Activated T-cell treated with anti-CD3 and anti-CD28 coated beads, Interleukin-2, amount 50 U/mL, for 1 hour (primary cell): ENCODE measurements at places on chromosomes 4 and X.
A peak's percentile ranks its signal among the peaks of the same experiment; 100 is the strongest.

- DNase-seq, result no peak
Measured at GRCh38 chr4:3364634-3365314, 72.0 kb downstream of the RGS12 start.

GRCh38 chrX:66074920-66075879, 35.3 kb upstream of the VSIG4 start:
- peak; percentile 33 for DNase-seq

DNA sequence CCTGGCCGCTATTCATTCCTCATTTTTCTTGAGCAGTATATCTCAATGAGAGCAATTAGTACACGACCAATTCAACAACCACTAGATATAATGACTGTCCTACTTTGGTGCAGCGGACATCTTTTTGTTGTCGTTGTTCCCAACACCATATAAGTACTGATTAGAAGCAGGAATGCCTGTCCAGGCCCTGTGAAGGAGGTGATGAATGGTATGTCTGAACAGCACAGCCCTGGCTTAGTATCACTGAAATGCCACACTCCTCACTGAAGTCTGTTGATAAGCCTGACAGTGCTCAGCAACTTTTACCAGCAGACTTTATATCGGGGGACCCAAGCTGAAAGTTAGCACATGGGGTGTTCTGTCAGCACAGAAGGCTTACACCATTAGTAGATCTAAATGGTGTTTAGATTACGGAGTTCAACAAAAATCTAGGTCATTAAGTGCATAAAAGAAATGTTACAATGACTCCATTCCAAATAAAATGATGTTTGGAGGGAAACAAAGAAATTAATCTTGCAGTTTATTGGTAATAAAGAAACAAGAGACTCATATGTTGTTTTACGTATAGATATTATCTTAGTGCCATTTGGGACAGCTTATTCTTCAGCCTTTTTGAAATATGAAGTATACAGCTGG, 228.3 kb upstream of the TTC29 start:
- DNase-seq, result no peak

DNA sequence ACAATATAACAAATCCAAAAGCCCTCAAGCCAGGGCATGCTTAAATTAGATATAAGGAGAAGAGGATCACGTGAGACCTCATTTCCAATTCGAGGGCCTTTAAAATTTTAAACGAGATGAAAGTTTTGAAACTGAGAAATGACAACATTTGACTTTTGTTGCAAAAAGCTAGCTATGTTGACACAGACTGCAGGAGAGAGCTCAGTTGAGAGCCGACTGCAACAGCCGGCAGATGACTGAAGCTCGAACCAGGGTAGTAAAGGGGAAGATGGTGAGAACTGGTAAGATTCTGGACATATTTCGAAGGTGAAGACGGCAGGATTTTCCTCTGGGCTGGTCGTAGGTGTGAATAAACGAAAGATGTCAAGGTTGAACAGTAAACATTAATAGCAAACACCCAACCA, 773 bp downstream of the PRMT9 start:
- DNase-seq, result peak; percentile 22

DNA sequence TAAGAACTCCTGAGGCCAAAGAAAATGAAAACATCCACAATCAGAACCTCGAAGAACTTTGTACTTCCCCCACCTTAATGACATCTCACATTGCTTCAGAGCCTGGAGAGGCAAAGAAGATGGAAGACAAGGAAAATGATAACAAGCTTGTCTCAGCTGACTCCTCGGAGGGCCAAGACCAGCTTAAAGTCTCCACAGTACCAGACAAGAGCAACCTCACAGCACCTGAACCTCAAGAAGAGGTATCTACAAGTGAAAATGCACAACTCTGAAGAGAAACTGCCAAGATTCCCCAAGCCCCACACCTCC, 97.5 kb downstream of the HNRNPD start:
- no peak for DNase-seq

DNA sequence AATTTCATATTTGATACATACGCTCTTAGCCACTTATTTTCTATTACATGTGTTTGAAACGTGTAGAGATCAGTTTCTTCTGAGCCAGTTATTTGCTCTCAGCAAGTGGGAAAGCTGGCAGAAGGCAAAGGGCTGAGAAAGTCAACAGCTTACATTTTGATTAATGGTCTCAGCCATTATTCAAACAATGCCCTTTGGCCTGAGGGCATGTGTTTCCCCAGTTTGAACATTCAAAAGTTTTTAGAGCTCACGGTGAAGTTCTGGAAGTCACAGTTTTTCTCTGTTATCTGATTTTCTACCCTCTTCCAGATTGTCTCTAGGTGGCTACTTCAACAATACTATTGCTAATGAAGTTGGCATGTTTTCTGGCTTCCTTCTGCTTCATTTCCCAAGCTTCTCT, 591.8 kb upstream of the CPEB2 start:
- no peak for DNase-seq

DNA sequence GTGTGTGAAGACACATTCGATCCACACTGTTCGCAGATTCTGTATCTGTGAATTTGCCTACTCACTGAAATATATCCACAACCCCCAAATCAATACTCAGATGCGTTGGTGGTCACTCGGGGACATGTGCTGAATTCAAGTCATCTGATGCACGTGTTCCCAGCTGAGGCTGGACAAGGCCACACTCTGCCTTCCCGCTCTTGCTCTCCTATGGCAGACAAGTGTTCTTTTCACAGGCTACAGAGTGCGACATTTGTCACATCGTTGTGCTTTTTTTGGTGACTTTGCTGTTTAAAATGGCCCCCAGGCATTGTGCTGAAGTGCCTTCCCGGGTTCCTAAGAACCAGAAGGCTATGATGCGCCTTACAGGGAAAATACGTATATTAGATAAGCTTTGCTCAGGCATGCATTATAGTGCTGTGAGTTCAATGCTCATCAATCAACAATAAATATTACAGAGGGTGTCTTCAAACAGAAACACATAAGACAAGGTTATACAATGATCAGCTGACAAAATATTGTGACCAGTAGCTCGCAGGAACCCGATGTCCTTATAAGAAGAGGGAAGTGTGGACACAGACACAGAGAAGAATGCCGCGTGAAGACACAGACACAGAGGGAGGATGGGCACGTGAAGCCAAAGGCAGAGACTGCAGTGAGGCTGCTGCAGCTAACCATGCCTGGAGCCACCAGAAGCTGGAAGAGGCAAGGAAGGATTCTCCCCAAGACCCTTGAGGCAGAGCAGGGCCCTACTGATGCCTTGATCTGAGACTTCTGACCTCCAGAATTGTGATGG, 42.0 kb downstream of the IRF2 start:
- no peak for DNase-seq

- no peak for DNase-seq
Measured at GRCh38 chrX:148947399-148947975, 447.1 kb downstream of the AFF2 start.

DNA sequence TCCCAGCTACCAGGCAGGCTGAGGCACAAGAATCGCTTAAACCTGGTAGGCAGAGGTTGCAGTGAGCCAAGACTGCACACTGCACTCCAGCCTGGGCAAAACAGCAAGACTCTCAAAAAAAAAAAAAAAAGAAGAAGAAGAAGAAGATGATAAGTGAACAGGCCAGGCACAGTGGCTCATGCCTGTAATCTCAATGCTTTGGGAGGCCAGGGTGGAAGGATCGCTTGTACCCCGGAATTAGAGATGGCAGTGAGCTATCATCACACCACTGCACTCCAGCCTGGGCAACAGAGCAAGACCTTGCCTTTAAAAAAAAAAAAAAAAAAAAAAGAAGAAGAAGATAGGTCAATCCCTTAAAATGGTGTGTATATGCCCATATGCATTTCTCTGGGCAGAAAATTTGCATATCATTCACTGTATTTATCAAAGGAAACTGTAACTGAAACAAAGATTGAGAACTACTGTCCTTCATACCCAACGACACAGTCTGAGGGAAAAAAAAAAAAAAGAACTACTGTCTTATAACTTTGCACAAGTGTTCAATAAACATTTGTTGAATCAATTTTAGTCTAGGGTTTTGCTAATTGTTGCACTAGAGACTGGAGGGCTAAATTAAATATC, 2.3 kb downstream of the RFC1 start:
- DNase-seq, result no peak

- DNase-seq, result no peak
Measured at GRCh38 chrX:1025413-1025812, 187.0 kb downstream of the CRLF2 start.

GRCh38 chrX:19742826-19743225, 144.6 kb downstream of the SH3KBP1 start:
- DNase-seq, result no peak

DNA sequence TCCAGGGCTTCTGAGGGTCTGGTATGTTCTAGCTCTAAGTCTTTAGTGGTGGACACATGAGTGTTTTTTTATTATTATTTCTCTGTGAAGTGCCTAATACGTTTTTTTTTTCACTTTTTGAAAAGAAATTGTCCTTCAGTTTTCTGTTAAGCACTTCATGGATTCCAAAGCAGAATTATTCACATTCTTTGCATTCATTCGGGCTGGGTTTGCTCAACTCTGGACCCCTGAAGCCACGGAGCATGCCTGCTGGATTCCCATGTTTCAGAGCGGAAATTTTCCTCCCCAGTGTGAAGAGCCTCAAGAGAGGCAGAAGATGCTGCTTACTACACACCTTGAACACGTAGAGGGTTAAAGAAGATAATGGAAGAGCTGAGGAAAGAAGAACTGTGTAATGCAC, 107.5 kb downstream of the EGF start:
- DNase-seq, result no peak

- DNase-seq, result no peak
Measured at GRCh38 chrX:124232523-124233201, 99.8 kb upstream of the TEX13D start.

- DNase-seq, result no peak
Measured at GRCh38 chrX:106626789-106627188, 15.0 kb downstream of the RADX start.

DNA sequence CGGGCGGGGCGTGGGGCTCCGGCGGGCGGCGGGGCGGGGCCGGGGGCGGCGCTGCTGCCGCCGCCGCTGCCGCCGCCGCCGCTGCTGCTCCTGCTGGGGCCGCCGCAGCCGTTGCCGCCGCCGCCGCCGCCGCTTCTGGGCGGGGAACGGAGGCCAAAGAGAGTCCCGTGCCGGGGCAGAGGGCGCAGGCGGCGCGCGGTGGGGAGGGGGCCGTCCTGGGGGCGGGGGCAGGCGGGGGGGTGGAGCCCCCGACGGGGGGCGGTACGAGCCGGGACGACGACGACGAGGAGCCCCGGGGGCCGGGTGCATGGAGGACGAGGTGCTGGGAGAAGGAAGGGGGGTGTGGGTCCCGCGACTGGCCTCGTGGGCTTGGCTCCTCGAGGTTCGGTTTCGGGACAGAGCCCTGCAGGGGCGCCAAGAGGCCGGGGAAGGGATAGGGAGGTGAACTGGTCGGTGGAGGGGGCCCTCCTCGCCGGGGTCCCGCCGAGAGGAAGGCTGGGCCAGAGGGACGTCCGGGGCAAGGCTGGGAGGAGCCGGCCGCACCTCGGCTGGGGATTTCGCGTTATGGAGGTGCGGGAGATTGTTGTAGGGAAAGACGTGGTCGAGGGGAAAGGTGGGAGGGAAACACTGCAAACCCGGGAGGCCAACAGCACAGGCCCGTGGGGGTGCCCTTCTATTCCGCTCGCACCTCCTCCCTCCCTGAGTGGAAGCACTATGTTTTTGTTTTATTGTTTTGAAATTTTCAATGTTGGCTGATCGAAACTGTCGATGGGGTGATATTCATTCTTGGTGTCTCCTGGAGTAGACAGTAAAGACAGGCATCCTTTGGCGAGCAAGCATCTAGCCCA, 1.9 kb downstream of the BCORL1 start:
- peak; percentile 57 for DNase-seq
